ENCODE measurements at places on chromosomes 1 and 21.
A peak's percentile ranks its signal among the peaks of the same experiment; 100 is the strongest.

DNA sequence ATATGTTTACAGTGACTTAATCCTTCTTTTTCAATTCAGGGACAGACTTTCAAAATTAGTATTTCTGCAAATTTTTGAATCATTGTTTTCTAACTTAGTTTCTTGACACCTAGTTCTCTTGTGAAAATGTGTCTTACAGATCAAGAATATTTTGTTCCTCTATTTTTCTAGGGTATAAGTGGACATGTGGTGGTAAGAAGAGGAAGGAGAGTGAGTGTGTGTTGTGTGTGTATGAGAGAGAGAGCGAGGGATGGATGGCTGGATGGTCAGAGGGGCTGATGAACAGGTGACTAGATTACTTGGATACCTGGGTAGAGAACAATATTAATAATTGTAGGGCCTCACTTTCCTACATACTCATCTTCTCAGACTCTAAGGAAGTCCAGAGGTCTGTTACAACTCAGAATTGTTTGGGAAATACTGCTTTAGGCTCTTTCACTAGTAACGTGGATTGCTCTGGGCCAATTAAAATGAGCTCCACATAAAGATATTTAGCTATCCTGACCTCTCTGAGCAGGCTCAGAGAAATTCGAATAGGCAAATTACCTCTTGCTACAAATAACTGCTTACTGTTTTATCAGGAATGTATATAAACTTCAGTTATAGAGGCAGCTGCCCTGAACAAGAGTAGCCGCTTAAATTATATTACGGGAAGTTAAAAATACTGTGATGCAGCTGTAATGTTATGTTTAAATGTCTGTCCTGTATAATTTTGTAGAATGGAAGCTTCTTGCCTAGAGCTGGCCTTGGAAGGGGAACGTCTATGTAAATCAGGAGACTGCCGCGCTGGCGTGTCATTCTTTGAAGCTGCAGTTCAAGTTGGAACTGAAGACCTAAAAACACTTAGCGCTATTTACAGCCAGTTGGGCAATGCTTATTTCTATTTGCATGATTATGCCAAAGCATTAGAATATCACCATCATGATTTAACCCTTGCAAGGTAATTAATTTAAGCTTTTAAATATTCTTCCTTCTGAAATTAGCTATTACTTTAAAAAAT lies 19.7 kb downstream of the GPSM2 start:
- DNase-seq = no peak

- no peak for DNase-seq
These were observed 28.1 kb downstream of the RAB4A start for GRCh38 chr1:229298887-229299503.

GRCh38 chr1:115063228-115063901 lies 25.9 kb downstream of the TSPAN2 start:
- no peak for DNase-seq

GRCh38 chr1:15430787-15431570 lies 7.3 kb upstream of the CTRC start:
- DNase-seq = peak; percentile 11

DNA sequence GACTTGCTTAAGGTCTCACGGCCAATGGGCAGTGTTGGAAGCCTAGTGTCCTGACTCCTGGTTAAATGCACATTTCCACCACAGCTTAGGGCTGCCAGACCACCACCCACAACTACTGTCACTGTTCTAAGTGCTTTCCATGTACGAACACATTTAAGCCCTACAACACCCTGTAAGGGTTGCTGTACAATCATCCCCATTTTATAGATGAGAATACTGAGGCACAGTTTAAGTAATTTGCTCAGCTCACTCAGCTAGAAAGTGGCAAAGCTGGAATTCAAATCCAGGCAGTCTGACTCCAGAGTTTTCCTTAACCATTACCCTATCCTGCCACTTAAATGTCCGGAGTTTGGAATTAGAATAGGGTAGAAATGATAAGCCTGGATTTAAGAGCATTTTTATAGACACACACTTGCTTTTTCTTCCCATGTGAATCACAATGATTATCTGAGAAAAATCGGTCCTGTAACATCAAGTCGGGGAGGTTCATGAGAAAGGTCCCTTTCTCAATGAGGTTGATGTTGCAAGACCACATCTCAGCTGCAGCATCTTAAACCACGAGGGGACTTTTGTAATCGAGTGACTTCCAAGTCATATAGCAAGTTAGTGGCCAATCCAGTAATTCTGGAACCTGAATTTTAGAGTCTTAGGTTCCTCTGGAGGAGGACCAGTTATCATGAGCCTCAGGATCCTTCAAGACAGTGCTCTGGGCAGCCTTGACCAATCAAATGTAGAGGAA lies 8.6 kb downstream of the E2F2 start:
- DNase-seq = no peak

GRCh38 chr1:15406614-15407559 lies 2.8 kb upstream of the EFHD2 start:
- no peak for DNase-seq

GRCh38 chr1:203592156-203592555 lies 34.5 kb upstream of the ATP2B4 start:
- DNase-seq = no peak

- DNase-seq = no peak
These were observed 12.3 kb upstream of the PADI1 start for GRCh38 chr1:17192394-17193221.

- DNase-seq = no peak
These were observed 53.9 kb downstream of the OBSCN start for GRCh38 chr1:228261706-228262105.

GRCh38 chr1:194309697-194310096 lies 1123.3 kb upstream of the B3GALT2 start:
- DNase-seq = no peak

DNA sequence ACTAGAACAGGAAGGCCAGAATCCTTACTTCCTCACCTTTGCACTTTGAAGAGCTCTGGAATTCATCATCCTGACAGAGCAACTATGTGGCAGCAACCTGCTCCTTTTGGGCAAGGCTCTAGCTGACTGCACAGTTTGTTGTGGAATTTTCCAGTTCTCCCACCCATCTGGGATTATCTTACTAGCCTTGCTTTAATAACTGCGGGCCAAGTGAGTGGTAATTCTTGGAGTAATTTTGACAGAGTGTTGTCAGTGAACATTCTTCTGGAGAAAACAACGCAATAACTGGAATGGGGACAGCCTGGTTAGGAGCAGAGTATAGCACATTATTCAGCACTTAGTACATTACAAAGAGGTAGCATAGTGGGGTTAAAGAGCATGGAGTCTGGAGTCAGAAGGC lies 75.3 kb downstream of the NTMT2 start:
- DNase-seq = no peak

DNA sequence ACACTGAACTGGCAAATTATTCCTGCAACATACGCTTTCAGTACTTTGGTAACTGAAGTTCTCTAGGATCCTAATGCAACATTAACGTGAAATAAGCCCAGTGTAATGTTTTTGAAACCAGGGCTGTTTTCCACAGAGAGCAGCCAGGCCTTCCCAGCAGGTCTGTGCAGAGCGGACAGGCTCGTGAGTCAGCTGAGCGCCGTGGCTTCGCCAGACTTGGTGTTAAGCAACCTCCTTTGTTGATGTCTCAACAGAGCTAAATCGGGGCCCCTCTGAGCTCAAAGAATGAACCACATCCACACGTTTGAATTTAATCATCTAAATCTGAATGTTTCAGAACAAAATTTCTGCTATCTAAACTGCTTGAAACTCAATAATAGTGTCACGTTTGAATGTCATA lies 181.8 kb upstream of the FMN2 start:
- DNase-seq = no peak

DNA sequence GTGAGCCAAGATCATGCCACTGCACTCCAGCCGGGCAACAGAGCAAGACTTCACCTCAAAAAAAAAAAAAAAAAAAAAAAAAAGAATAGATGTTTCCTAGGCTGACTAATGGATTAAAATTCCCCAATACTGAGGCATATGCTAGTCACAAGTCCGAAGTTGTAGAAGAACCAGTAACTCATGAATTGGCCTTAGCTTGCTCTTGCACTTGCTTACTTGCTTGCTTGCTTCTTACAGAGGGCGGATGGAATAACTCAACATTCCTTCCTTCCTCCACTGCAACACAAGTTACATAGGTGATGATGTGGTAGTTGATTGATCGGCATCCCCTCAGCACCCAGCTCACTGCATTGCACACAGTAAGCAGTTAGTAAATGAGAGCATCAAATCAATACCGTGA lies 2.8 kb upstream of the TARS2 start:
- DNase-seq = no peak

GRCh38 chr1:40966417-40966816 lies 13.1 kb upstream of the CTPS1 start:
- no peak for DNase-seq

- DNase-seq = no peak
These were observed 29.7 kb downstream of the HSPA13 start for GRCh38 chr21:14353231-14353630.

GRCh38 chr1:153778051-153778823 lies 3.0 kb downstream of the SLC27A3 start:
- DNase-seq = no peak

DNA sequence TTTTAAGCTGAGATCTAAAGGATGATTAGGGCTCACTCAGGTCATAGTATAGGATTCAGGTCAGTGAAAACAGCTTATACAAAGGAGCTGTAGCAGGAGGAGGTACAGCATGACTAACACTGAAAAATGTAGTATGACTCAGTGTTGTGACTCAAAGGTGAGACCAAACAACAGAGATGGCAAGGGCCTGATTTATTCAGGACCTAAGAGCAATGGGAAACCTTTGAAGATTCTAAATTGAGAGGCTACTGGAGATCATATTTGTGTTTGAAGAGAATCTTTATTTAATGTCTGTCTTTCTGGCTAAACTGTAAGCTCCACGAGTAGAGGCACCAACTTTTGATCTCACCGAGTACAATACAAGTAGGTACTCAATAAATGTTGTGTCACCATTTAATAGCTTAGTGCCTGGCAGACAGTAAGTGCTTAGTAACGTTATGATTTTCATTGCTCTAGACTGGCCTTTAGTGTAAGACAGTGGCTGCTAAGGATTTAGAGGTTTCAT lies 43.5 kb downstream of the PRKAA2 start:
- DNase-seq = no peak

DNA sequence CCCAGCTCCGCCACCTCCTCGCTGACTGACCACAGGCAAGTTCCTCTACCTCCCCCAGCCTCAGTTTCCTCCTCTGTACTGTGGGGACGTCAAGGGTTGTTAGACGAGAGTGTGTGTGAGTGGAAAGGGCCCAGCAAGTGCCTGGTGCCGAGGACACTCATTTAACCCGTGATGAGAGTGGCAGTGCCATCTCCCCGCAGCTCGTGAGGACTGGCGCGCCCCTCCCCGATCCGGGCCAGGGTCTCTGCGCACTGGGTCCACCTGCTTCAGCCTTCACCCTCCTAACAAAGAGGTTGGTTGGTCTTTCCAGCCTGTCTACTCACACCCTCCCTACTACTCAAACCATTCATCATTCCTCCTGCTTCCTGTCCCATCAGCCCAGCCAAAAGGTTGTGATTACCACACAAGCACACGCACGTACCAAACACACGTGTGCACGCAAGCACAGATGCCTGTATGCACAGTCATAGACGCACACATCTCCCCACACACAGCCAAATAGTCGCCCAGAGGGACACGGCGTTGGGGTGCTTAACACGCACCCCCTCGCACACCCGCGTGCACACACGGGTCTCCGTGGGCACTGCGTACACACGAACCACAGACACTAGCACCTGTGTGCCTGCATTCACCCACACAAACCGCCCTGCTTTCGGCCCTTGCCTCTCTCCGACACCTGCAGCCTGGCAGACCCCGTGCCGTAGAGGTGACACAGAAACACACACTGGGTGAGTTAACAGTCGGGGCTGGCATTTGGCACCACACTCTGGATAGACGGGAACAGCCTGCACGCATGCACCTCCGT lies 39.3 kb downstream of the TAS1R2 start:
- no peak for DNase-seq

GRCh38 chr1:75132812-75133619 lies 1.2 kb upstream of the LHX8 start:
- DNase-seq = no peak

DNA sequence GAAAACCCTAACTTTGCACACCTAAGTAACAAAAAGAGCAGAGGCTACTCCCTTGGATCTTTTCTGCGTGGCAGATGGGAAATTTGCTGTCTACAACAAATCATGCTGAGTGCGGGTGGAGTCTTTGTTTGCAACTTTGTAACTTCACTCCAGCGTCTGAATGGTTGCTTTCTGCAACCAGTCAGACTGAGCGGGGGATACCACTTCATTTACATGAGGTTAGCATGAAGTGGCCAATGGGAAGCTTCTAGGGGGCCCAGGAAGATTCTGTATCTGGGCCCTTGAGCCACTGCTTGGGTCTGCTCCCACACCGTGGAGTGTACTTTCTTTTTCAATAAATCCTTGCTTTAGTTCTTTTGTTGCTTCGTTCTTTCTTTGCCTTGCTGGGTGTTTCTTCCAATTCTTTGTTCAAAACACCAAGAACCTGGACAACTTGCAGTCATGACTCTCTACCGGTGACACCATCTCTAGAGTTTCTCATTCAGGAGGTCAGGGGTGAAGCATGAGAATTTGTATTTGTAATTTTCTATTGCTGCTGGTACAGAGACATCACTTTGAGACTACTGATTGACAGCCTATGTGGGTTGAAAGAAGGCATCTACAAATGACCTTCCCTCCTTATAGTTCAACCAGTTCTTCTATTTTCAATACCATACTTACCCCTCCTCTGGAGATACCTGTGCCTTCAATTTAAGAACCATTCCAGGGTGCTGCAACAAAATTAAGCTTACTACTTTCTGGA lies 55.8 kb upstream of the RC3H1 start:
- DNase-seq = no peak

Measured in NCI-H1105 treated with DMSO at 0.1 percent for 48 hours (cell line).